AG08396 (cell line): ENCODE measurements at places on chromosomes 7 and 10.

GRCh38 chr10:13105184-13105583 lies 5.2 kb downstream of the OPTN start:
- DNase-seq, result peak; percentile 12

GRCh38 chr7:128115821-128116723 lies 84.8 kb upstream of the LRRC4 start:
- no peak for DNase-seq

DNA sequence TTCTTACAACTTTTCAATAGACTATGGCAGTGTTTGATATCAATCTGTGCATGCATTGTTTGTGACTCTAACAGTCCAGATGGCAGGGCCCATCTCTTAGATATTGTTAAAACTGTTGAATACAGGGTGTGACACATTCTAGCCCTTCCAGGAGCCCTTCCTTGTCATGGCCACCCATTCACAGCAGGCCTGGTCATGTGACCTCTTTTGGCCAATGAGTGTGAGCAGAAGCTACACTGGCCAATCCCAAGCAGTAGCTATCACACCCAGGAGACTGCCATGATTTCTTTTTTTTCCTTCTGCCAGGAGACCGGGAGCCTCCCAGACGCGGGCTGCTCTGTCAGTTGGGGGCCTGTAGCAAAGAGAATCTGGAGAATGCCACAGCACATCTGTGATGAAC lies 655.4 kb upstream of the MKI67 start:
- DNase-seq, result no peak

DNA sequence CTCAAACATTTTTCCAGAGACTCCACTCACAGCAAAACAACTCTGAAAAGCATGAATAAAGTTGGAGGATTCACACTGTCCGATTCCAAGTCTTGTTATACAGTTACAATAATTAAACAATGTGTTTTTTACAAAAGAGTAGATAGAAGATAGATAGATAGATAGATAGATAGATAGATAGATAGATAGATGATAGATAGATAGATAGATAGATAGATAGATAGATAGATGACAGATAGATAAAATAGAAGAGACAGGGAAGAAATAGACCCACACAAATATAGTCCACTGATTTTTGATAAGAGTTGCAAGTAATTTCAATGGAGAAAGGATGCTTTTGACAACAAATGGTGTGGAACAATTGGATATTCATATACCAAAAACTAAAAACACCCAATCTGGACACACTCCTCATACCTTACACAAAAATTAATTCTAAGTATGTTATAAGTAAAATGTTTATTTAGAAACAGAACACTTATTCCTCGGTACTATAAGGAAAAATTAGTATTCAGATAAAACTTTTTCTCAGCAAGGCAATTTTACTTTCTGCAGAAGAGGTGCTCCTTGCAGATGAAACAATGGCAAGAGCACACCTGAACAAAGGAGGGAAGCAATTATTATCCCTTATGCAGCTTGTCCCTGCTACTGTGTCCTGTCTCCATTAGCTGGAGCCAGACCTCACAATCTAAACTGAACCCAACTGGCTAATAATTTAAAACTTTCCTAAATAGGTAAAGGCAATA lies 5.7 kb upstream of the TAS2R39 start:
- no peak for DNase-seq

GRCh38 chr10:57959318-57960006 lies 308.2 kb downstream of the IPMK start:
- DNase-seq, result no peak

DNA sequence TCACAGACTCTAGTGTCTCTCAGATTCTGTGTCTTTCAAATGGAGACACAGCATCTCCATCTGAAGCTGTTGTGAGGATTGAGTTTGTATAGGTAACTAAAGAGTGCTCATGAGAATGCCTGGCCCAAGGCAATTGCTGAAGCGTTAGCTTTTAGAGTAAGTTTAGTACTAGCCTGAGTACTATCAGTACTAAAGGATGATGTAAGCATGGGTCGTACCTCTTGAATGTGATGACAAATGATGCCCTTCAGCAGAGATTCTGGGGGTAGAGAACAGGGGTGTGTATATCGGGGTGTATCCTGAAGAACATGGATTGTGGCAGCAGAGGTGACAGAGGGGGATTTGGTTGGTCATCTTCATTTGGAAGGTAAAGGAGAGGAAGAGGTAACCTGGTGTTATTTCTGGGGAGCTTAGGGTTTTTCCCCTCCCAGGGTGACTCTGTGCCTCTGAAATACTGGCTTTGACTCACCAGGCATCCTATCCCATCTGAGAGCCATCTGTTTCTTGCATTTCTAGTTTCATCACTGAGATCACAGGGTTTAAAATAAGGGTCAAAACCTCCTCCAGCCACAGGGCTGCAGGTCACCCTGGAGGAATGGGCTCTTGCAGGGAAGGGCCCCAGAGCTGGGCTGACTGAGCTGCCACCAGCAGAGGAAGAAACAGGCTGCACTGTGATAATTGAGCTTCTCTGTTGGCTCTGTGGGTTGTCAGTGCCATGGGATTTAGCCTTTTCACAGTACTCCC lies 756.0 kb downstream of the KCNMA1 start:
- peak; percentile 11 for DNase-seq

DNA sequence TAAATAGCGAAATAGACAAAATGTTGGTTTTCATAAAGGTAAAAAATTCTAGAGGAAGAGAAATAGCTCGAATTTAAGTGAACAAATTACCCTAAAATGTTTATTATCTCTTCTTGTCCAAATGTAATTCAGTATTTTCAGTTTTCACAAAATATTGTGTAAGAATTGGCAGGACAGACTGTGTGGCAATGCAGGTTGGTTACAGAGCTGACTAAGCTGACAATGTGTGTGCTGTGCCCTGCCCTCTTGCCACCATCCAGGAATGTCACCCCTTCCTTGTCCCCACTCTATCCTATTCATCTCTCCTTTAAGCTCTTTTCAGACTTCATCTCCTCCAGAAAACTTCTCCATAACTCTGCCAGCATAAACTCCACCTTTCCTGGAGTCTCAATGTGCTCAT lies 46.1 kb downstream of the COL28A1 start:
- no peak for DNase-seq

DNA sequence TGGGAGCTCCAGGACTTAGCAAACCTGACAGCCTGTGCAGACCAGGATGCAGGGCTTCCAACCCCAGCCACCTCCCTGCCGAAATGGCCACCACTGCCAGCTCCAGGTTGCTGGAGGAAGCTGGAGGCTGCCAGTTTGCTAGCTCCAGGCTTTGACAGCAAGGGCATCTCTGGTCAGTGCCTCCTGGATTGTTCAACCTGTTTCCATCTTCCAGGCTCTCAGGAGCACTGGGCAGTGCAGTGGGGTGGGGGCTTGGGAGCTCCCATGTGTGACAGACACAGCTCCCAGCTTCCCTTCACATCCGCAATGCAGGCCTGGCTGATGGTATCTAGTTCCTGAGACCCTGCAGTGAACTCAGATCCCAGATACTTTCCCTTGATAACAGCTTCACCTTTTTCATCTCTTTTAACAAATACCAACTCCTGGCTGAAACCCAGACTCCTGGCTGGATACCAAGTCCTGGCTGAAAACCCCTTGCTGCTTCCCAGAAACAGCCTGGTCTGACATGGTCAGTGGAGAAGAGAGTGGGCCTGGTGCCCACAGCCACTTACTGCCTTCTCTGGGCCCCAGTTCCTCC lies 20.8 kb upstream of the RET start:
- no peak for DNase-seq

DNA sequence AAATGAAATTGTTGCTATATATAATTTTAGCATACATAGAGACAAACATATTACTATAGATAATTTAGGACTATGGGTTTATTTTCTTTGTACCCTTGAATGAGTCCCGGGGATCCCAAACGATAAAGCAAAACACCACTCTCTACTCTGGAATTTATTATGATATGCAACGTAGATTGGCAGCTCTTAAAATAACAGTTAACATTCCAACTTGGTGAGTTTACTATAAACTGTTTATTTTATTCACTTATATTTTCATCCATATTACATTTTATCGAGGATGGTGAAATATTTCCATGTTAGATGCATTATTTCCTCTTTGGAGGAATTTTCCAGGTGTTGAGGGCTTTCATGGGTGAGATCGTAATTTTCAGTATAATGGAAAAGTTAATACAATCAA lies 138.7 kb upstream of the DGKB start:
- DNase-seq, result no peak

- no peak for DNase-seq
Observed at GRCh38 chr10:131160219-131160875, 151.2 kb downstream of the TCERG1L start.

- DNase-seq, result no peak
Observed at GRCh38 chr10:102612964-102613275, 31.4 kb upstream of the TRIM8 start.

DNA sequence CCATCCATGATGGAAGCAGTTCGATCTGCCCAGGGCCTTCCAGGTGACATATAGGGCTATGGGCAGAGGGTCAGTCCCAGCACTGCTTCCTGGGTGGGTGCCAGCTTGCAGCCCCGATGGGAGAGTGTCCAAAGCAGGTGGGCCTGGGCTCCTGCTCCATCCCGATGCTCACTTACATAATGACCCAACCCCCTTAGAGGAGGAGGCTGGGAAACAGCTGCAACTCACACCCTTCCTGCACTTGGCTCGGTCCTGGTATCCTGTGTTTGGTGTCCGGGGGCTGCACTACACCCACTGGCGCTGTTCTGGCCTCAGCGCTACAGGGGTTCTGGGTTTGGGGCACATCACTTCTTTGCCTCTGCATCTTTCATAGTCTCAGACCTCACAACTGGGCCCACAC lies 58.5 kb downstream of the PKD1L1 start:
- DNase-seq, result no peak

DNA sequence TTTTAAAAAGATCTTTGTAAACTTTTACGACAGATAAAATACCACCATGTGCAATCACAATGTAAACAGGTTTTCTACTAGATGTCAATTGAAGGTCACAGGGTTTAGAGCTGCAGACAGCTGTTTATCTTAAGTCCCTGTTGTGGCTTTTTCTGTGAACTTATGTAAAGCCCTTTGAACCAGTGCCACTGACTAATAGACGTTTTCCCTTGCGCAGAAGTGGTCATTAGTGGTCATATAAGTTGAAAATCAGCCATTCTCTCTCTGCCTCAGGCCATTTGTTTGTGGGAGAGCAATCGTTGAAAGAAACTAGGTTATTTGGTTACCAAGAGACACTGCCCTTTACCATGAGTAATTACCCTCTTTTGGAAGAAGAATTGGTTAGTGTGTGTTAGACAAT lies 23.9 kb downstream of the CACNB2 start:
- DNase-seq, result no peak

GRCh38 chr10:91219371-91220193 lies 881 bp upstream of the PCGF5 start:
- no peak for DNase-seq

DNA sequence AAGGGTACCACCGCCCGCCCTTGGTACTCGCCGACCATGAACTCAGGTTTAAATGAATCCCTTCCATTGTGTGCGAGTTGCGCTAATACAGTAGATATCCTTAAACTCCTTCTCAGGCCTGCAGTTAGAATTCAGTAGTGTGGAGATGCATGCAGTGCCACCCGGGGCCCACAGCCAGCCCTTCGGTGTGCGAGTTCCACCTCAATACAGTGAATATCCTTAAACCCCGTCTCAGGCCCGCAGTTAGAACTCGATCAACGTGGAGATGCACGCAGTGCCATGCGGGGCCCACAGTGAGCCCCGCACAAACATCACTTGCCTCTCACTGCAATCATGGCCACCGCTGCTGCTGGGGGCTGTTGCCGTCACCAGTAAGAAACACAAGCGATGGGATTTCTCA lies 261.9 kb downstream of the MAD1L1 start:
- DNase-seq, result no peak

GRCh38 chr10:113006656-113007342 lies 56.8 kb downstream of the TCF7L2 start:
- no peak for DNase-seq

DNA sequence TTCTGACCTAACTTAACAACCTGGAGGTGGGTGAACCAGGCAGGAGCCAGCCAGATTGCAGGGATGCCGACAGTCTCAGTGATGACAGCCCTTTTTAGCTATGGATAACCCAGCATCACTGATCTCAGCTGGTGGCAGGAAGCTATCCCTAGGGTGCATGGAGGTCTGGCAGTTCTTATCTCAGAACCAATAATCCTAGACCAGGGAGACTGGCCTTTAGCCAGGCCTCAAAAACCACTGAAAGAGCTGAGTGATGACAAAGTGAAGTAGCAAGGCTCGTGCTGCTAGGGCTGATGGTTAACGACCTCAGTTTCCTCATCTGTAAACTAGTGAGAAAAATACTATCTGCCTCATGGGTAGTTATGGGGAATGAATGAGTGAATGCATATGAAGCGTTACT lies 112.5 kb downstream of the RALA start:
- DNase-seq, result no peak

DNA sequence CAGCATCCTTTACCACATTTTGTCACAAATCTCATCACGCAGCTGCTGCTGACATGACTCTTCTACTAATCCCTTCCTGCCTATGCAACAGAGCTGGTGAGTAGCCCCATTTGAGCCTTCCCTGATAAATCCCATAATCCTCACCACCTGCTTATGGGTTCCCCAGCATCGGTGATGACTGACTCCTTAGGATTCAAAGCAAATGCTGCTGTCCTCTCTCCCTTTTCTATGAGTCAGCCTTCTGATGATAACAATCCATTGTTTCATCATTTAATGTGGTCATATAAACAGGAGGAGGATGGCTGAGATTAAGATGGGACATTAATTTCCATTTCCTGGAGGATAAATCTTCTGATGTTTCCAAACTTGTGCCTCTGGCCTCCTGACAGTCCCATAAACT lies 73.4 kb downstream of the SORCS1 start:
- DNase-seq, result no peak

- peak; percentile 89 for DNase-seq
Observed at GRCh38 chr7:20798081-20798693, 11.5 kb upstream of the SP8 start.

GRCh38 chr7:150401861-150402631 lies 22.9 kb downstream of the ZNF775 start:
- no peak for DNase-seq

GRCh38 chr7:46604241-46604661 lies 683.2 kb upstream of the IGFBP3 start:
- no peak for DNase-seq

GRCh38 chr7:90661290-90662151 lies 65.4 kb downstream of the CDK14 start:
- DNase-seq, result peak; percentile 12

GRCh38 chr10:70267161-70267933 lies 16.5 kb downstream of the NPFFR1 start:
- peak; percentile 92 for DNase-seq
